Kidney epithelial cell (primary cell): ENCODE measurements at places on chromosomes 6 and 20.

DNA sequence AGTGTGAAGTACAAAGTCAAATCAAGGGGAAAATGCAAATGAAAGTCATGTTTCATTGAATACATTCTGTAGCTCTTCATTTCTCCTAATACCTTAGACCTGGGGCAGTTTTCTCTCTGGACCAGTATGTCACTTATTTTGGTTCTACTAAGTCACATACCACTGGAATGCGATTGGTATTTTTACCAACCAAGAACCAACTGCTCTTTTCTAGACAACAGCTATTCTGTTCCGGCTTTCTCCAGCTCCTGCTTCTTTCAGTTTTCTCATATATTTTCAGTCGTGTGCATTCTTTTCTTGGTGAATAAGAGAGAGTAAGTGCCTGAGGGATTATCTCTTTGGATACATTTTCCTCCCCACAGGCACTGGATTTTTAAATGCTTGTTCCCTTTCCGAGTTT lies 39.2 kb upstream of the SPACA1 start:
- peak; percentile 39 for DNase-seq

- DNase-seq = no peak
Measured at GRCh38 chr6:32609391-32609730, 19.7 kb upstream of the HLA-DRB1 start.

DNA sequence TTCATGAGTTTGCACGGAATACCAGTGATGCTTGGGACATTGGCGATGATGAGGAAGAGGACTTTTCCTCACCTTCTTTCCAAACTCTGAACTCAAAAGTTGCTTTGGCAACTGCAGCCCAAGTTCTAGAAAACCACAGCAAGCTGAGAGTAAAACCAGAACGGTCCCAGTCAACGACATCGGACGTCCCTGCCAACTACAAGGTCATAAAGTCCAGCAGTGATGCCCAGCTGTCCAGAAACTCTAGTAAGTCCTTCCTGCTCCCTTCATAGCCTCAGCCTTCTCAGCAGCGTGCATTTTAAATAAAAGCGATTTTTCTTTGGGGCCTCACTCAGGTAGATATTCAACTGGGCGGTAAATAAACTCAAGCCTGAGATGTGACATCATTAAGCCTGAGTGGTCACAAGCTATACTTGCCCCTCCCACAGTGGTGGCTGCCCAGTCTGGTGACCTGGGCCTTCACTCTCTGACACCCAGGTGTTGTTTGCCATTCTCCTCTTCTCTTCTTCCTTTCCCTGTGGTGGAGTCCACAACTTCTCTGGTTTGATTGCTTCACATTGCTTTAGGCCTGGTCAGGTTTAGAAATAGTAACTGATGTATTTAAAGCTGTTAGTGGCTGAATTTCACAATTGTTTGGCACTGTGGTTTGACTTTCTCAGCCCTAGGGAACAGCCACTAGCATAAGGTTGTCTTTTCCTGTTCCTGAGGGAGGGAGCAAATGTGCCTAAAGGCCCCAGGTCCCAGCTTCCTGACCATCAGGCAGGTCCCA lies 21.6 kb upstream of the TMEM217 start:
- DNase-seq = no peak

GRCh38 chr6:113437566-113437965 lies 419.6 kb upstream of the MARCKS start:
- no peak for DNase-seq

- DNase-seq = no peak
Measured at GRCh38 chr6:110355727-110356126, 2.4 kb downstream of the METTL24 start.

- no peak for DNase-seq
Measured at GRCh38 chr20:32017711-32018251, 7.5 kb downstream of the CCM2L start.

DNA sequence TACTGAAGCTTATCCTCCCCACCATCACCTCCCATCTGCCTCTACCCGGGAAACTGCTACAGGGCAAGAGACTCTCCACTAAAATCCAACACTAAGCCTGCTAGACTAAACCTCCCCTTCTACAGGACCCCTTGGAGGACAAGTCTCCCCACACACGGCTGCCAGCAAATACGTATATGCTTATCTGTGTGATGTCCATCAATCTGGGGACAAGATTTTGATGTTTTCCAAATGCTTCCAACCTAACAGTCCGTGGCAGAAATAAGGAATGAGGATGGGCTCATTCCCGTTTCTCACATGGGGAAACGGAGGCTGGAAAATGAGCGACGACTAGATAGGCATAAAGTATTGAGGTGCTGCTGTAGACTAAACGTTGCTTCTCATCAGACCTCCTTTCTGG lies 1.8 kb downstream of the KCNK5 start:
- no peak for DNase-seq

DNA sequence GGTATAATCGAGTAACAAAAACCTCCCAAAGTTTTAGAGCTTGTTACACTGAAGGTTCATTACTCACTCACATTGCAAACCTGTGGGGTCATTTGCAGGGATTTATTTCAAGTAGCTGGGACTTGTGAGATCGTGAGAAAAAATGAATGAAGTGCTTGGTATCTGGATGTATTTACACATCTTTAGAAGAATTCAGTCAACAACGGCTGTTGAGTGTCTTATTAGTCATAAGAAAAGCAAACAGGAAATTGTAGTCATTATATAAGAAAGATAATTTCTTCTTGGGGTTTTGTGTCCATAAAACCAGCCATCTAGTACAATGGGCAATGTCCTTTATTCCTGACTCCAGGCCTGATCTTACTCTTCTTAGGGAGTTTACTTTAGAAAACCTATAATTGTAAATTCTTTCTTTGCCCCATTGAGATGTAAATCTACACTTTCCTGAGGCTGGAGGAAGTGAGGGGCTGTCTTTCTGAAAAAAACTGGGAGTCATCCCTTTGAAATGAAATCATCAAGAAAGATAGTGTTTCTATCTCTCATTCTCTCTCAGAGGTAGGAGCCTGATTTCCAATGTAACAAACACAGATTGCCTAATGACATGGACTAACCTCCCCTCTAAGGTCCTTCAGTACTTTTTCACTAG lies 202.5 kb upstream of the ASCC3 start:
- DNase-seq = peak; percentile 28

DNA sequence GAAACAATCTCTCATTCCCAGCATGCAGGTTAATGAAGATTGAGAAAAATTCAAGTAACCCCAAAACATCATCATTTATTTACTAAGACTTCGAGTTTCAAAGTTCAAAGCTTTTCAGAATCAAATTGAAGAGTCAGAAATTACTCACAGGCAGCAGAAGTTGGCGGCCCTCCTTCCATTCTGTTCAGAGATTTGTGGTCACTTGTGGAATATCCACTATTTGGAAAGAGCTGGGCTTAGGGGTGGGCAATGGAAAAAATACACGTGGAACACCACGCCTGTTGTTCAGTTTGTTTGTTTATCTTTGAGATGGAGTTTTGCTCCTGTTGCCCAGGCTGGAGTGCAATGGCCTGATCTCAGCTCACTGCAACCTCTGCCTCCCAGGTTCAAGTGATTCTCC lies 108.6 kb upstream of the NAA20 start:
- no peak for DNase-seq

DNA sequence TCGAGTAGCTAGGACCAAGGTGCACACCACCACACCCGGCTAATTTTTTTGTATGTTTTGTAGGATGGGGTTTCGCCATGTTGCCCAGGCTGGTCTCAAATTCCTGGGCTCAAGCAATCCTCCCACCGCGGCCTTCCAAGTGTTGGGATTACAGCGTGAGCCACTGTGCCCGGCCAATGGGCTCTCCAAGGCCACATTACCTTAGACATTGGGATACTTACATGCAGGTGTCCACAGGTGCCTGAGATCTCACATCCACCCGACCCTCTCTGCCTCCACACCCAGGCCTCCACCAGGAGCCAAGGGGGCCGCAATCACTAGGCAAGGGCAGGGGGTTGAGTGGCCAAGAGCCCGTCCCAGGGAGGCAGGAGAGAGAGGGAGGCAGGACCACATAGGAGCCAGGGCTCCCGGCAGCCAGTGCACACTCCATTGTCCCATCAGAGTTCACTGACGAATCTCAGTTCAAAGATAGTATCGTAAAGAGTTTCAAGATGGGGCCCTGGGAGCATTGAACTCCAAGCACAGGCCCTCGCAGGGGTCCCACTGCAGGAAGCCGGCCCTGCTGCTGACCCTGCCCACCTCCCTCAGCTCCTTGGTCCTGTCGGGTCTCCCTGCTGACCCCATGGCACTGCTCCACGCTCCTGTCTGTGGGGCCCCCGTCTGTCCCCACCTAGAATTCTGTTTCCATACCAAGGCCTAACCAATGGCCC lies 55.3 kb downstream of the SSR1 start:
- DNase-seq = no peak
